ENCODE measurements at places on chromosomes 6 and 20. TPM values are rescaled to one million over a fixed set of nuclear protein-coding genes. Genes with fewer than 3 reads are reported as not detected.

PTGIS gene
- total RNA-seq, result not detected

AAR2 gene
- 41.0 TPM for total RNA-seq

STK35 gene
- total RNA-seq, result 12.8 TPM

SLC23A2 gene
- 13.1 TPM for total RNA-seq

CRIP3 gene
- total RNA-seq, result 0.66 TPM

HLA-DQB2 gene
- not detected for total RNA-seq

CRYBG1 gene
- 0.61 TPM for total RNA-seq

PAK5 gene
- not detected for total RNA-seq

PRKN gene
- 0.07 TPM for total RNA-seq

SLC17A3 gene
- 0.93 TPM for total RNA-seq

CDSN gene
- not detected for total RNA-seq

SNX3 gene
- 111 TPM for total RNA-seq

PLN gene
- not detected for total RNA-seq

GABRR2 gene
- not detected for total RNA-seq

KCNB1 gene
- total RNA-seq, result 0.51 TPM

CALHM4 gene
- not detected for total RNA-seq

OR2B6 gene
- not detected for total RNA-seq

FOXA2 gene
- total RNA-seq, result 12.9 TPM

ECT2L gene
- not detected for total RNA-seq

GMDS gene
- total RNA-seq, result 9.8 TPM

PRELID3B gene
- total RNA-seq, result 81.4 TPM

ABHD16B gene
- total RNA-seq, result not detected

DLK2 gene
- 5.1 TPM for total RNA-seq

SLC17A9 gene
- 0.02 TPM for total RNA-seq

HLA-DPA1 gene
- total RNA-seq, result not detected

PRR18 gene
- total RNA-seq, result not detected

PTCRA gene
- total RNA-seq, result not detected

NSFL1C gene
- 136 TPM for total RNA-seq

SYNGAP1 gene
- total RNA-seq, result 3.5 TPM

CLIC5 gene
- not detected for total RNA-seq

GABRR1 gene
- total RNA-seq, result not detected

ZFAND3 gene
- 54.8 TPM for total RNA-seq

EMILIN3 gene
- total RNA-seq, result 0.40 TPM

HSPA12B gene
- 0.29 TPM for total RNA-seq

SNX5 gene
- 249 TPM for total RNA-seq

TMC2 gene
- not detected for total RNA-seq

RSPH9 gene
- 0.13 TPM for total RNA-seq

PPP1R18 gene
- 43.3 TPM for total RNA-seq

UNC5CL gene
- total RNA-seq, result 0.57 TPM

ASIP gene
- not detected for total RNA-seq

GGTLC1 gene
- not detected for total RNA-seq

HEBP2 gene
- total RNA-seq, result 22.4 TPM

ZNF133 gene
- 10.6 TPM for total RNA-seq

CST5 gene
- total RNA-seq, result not detected

ENPP5 gene
- not detected for total RNA-seq

ADISSP gene
- 101 TPM for total RNA-seq

PGC gene
- not detected for total RNA-seq

ADIG gene
- not detected for total RNA-seq

CST2 gene
- total RNA-seq, result 0.53 TPM

ACTL10 gene
- total RNA-seq, result not detected

BCLAF1 gene
- 73.2 TPM for total RNA-seq

OPRM1 gene
- not detected for total RNA-seq

RRAGD gene
- total RNA-seq, result 3.3 TPM

FAXC gene
- 5.1 TPM for total RNA-seq

HTR1E gene
- not detected for total RNA-seq

ANKRD6 gene
- 1.8 TPM for total RNA-seq

HRH3 gene
- total RNA-seq, result not detected
